Fibroblast of skin of back (primary cell): ENCODE measurements at places on chromosomes 1 and 21.
A peak's percentile ranks its signal among the peaks of the same experiment; 100 is the strongest.

- peak; percentile 32 for DNase-seq
Observed at GRCh38 chr21:34511181-34511580, 829 bp downstream of the KCNE1 start.

GRCh38 chr1:213260311-213261075 lies 209.5 kb downstream of the RPS6KC1 start:
- DNase-seq: no peak

- DNase-seq: peak; percentile 44
Observed at GRCh38 chr1:202192770-202193613, 607 bp upstream of the LGR6 start.

DNA sequence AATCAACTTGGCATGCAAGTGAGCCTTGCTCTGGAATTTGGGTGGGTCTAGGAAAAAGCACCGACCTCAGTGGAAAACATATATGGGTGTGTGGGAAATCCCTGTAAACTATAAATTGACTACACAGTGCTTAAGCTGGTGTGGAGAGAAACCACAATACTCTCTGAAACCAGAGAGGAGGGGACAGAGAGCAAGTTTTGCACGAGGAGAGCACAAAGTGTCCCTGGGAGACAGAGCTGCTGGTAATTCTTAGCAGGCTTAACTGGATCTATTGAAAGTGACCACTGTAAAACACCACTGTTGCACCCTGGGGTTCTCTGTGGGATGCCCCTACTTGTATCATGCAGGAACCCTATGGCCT lies 12.8 kb downstream of the KCNJ15 start:
- DNase-seq: peak; percentile 47

DNA sequence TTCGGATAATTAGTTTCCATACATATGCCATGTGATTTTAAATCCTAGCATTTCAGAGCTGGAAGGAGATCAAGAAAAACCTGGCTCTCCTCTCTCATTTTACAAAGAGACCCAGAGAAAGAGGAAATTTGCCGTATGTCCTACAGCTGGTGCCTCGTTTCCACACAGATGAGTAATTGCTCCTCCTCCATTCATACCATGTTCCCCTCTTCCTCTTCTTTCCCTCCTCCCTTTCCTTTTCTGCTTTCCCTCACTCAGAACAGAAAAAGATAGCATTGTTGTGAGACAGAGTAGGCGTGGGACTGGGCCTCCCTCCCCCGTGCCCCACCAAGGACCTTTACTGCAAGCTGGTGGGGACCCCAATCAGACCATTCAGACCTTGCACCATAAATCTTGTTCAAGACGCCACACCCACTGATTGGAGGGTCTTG lies 13.7 kb upstream of the SLC44A3 start:
- DNase-seq: peak; percentile 30

DNA sequence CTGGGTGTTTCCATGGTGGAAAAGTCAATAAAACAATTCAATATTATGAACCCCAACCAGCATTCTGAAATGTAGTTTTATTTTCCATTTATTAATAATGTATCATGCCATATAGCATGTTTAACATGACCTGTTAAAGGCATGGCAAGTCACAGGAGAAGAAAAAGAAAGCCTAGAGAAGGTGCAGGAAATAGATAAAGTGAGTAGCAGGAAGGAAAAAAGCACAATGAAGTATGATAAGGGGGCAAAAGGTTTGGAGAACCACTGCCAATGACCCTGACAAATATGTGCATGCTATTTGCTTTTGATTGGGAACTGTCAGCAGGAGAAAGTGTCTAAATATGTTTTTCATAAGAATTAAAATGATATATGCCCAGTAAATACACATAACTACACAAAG lies 85.6 kb downstream of the HMCN1 start:
- no peak for DNase-seq

DNA sequence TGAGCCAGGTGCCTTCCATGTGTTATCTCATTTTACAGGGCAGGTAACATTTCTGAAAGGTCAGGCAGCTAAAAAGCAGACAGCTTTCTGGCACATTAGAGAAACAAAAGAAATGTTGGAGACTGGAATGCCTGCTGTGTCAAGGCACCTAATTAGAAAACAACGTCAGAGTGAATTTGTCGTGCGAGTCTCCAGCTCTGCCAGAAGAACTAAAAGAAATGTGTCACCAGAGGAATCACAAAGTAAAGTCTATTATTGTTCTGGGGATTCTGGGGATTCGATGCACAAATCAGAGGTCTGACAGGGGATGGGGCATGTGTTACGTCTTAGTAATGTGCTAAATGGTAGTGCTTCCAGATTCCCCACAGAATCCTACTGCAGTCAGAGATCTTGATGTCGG lies 89.3 kb downstream of the EDEM3 start:
- DNase-seq: no peak

- no peak for DNase-seq
Observed at GRCh38 chr1:169829671-169830070, 35.0 kb upstream of the METTL18 start.

- DNase-seq: no peak
Observed at GRCh38 chr1:208043691-208044181, 132.8 kb upstream of the CD34 start.

DNA sequence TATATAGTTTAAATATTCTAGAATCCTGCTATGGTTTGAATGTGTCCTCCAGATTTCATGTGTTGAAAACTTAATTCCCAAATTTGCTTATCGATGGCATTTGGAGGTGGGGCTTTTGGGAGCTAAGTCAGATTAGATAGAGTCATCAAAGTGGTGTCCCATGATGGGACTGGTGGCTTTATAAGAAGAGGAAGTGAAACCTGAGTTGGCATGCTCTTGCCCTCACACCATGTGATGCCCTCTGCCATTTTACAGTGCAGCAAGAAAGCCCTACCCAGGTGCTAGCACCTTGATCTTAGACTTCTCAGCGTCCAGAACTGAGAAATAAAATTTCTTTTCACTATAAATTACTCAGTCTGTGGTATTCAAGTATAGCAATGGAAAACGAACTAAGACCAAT lies 111.3 kb downstream of the TGFB2 start:
- no peak for DNase-seq

DNA sequence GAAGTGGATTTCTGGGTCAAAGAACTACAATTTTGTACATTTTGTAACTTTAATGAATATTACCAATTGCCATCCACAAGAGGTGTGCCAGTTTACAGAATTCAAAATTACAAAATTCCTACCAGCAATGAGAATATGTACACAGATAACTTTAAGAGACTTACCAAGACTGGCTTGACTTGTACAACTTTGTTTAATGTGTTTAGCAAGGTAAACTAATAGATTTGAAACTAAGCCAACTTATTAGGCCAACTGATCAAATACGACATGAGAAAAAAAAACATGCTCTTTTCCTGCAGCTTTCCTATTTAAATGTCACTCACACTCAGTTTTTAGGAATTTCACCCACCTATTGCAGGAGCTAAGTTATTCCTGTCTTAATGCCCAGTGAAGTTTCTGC lies 11.4 kb downstream of the EXOC8 start:
- no peak for DNase-seq

DNA sequence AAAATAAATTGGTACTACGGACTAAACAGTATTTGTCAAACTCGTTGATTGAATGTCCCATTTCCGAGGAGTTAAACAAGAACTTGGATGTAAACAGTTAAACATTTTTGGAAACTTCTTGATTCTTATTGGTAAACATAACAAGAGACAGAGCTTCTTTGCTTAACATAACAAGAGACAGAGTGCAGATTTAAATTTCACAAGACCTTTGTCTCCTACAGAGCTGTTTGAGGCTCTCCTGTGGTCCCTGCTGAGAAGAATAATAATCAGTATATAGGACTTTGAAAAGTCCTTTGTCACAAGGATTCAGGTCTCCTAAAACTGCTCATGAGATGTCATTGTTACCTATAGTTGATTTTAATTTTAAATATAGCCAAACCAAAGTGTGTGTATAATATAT lies 170.6 kb upstream of the C21orf91 start:
- DNase-seq: no peak

GRCh38 chr21:38839328-38840286 lies 33.9 kb downstream of the ETS2 start:
- peak; percentile 96 for DNase-seq

GRCh38 chr1:39988618-39989343 lies 33.8 kb downstream of the MFSD2A start:
- no peak for DNase-seq

- no peak for DNase-seq
Observed at GRCh38 chr1:3772715-3773571, at the start of gene SMIM1. Gene SMIM1, plus strand, starts transcription at chr1:3772749. Its CDS starts 2,625 bp downstream, at chr1:3775374.

DNA sequence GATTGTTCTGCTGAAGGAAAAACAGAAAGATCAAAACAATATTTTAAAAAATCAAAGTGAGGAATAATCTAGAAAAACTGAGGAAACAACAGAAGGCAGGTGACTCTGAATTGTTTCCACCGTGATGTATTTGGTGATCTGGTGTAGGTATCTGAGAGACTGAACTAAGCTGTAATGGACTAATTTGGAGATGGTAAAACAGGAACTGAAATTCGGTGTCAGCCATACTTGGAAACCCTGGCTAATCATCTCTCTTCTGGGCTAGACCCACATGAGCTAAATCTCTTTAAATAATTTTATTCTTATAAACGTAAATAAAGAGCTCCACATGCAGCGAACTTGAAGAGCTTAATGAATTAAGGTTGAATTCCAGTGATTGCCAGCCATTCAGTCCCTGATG lies 1226.1 kb downstream of the NCAM2 start:
- DNase-seq: no peak

DNA sequence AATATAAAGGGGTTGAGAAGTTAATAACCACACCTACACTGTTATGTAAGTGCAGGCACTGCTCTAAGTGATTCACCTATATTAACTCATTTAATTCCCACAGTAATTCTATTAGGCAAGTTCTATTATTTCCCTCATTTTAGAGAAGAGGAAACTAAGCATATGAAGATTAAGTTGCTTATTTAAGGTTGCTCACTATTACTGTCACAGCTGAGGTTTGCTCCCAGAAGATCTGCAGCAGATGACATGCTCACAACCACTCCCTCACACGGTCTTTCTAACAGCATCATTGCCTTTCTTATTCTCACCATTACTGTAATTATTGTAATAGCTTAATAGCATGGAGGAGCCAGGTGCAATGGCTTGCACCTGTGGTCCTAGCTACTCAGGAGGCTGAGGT lies 196.4 kb upstream of the GREM2 start:
- no peak for DNase-seq

DNA sequence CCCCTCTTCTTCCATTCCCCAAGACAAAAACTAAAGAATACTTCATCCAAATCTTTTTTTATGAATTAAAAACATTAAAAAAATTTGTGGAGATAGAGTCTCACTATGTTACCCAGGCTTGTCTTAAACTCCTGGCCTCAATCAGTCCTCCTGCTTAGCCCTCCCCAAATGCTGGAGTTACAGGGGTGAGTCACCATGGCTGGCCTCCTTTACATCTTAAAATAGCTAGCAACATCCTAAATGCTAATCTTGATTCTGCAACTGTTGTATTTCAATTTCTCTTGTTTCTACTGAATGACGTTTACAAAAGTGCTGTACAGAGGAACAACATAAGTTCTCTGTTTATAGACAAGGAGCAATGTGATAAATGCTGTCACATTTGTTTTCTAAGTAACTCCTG lies 483.5 kb downstream of the ADGRL2 start:
- peak; percentile 38 for DNase-seq

DNA sequence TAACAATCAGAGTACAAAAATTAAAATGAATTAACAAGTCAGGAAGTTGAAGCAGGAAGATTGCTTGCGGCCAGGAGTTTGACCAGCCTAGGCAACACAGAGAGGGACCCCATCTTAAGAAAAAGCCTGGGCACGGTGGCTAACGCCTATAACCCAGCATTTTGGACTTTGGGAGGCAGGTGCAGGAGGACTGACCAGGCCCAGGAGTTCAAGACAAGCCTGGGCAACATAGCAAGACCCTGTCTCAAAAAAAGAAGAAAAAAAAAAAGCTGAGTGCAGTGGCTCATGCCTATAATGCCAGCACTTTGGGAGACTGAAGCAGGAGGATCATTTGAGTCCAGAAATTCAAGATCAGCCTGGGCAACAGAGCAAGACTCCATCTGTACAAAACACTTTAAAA lies 38.5 kb downstream of the TESK2 start:
- DNase-seq: no peak

DNA sequence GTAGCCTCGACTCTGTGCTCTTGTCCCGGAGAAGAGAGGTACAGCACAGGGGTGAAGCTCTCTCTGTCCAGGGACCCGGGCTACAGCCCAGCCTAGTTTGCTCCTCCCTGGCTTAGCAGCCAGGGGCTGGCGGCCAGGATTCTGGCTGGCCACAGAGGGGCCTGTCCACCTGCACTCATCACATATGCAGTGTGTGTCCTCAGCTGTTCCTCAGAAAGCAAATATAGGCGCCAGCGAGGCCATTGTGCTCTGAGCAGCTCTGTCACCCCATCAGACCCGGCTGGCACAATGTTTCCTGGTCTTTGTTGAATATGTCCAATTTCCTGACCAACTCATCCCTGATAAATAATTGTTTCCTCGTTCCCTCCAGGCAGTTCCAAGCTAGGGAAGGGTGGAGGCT lies 28.5 kb downstream of the KCND3 start:
- DNase-seq: no peak

GRCh38 chr1:211549092-211549711 lies 29.8 kb downstream of the SLC30A1 start:
- no peak for DNase-seq

DNA sequence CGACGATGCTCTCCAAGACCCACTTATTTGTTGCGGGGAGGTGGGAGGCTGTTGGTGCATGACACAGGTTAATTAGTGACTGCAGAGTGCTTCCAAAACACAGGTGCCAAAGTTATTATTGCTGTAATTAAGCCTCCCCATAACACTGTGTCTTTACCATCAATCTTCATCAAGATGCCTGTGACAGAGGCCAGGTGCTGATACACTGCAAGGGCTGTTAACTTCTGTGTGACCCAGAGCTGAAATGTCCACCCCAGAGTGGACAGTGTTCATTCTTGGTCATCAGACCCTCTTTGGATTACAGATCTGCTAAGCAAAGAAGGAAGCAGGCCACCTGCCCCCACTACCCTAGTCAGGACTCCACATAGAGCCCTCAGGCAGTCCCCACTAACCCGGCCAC lies 55.5 kb downstream of the CAPN8 start:
- no peak for DNase-seq

DNA sequence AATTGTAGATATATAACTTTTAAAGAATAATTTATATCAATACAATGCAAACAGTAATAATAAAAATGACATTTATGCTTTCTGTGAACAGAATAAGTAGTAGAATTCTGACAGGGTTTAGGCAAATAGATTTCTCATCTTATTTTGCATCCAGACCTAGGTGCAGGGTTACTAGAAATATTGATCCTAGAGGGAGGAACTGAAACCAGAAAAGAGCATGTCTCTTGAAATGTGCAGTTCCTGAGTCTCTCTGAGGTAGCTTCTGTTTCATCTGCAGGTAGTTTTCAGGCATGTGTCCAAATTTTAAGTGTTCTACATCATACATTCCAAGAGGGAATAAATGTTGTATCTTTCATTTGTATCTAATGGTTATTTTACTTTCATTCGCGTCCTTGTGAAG lies 631.9 kb upstream of the ADGRL4 start:
- no peak for DNase-seq

GRCh38 chr1:10388387-10388715 lies 10.5 kb upstream of the PGD start:
- no peak for DNase-seq

- peak; percentile 53 for DNase-seq
Observed at GRCh38 chr1:145979746-145980456, 15.4 kb downstream of the POLR3GL start.
